ENCODE measurements at places on chromosomes 3 and 15. TPM values are rescaled to one million over a fixed set of nuclear protein-coding genes. Genes with fewer than 3 reads are reported as not detected.

EPHB1 gene
- 3.7 TPM for total RNA-seq

GRCh38 chr15:80970018-80970657 lies 19.5 kb downstream of the MESD start:
- DNase-seq: no peak

DNA sequence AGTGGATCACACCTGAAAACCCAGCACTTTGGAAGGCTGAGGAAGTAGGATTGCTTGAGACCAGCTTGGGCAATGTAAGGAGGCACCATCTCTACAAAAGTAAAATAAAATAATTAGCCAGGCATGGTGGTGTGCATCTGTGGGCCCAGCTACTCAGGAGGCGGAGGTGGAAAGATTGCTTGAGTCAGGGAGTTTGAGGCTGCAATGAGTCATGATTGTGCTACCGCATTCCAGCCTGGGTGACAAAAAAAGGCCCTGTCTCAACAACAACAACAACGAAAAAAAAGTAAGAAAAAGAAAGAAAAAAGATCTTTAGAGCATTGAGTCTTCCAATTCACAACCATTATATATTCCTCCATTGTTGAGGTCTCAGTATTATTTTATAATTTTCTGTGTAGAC lies 192.4 kb upstream of the DPH6 start:
- DNase-seq: no peak

GRCh38 chr3:9068051-9068450 lies 104.8 kb upstream of the RAD18 start:
- DNase-seq: no peak

GRCh38 chr3:58102976-58103451 lies 94.8 kb downstream of the FLNB start:
- no peak for DNase-seq

- DNase-seq: no peak
Observed at GRCh38 chr15:56608140-56608778, 125.0 kb downstream of the ZNF280D start.
